ENCODE measurements at places on chromosomes 5 and 9. TPM values are rescaled to one million over a fixed set of nuclear protein-coding genes. Genes with fewer than 3 reads are reported as not detected.

Gene IFNA2
- not detected for polyA plus RNA-seq

GRCh38 chr5:36724467-36725332 is 118.3 kb downstream of the SLC1A3 start:
- peak; percentile 61 for DNase-seq

GRCh38 chr5:58300346-58300895 is 159.5 kb downstream of the PLK2 start:
- DNase-seq = no peak

Gene ZBTB43
- 32.7 TPM for polyA plus RNA-seq

DNA sequence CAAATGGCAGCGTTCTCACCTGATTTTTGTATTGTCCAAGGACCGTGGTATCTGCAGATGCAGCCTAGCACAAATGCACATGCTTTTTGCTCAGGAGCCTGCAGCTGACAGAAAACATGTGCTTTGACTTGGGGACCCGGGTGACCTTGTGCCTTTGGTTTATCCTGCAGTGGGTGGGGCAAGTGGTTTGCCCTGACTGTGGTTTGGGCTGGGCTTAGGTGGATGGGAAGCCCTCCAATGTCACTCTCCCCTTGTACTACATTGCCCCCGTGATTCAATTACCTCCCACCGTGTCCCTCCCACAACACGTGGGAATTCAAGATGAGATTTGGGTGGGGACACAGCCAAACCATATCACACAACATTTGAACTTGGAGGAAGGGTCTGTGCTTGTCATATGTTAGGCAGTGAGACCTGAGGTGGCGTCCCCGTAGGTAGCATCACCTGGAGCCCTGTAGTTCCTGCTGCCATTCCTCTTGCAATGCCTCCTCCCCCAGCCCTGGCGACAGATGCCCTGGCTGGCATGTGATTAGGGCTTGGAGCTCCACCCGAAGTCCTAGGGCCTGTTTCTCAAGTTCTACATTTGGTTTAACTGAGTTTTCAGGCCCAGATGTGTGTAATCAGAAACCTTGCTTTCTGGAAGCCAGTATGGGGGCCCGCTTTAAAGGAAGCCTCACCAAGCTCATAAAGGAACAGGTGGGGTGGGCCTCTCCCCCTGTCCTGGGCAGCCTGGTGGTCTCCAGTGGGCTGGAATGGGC is 2.1 kb downstream of the ANKRD33B start:
- no peak for DNase-seq

Gene PHYKPL
- 81.7 TPM for polyA plus RNA-seq

DNA sequence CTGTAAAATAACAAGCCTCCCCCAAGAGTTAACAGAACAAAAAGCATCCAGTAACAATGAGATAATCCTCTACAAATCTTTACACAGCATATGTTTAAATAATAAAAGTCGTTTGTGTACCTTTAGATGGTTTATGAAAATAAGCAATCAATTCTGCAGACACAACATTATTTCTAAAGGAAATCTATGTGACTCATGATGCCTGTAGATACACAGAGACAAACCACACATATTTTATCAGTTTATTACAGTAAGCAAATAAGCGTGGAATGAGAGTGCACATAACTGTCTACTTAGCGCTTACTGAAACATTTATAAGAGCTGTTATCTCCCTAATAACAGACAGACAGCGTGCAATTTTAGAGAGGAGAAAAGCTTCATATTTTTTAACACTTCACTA is 243.6 kb downstream of the AP3B1 start:
- no peak for DNase-seq

Gene SLC6A18
- not detected for polyA plus RNA-seq

Gene CDKN2A
- 12.9 TPM for polyA plus RNA-seq

- no peak for DNase-seq
Observed at GRCh38 chr5:87551911-87552310, 139.2 kb upstream of the CCNH start.

DNA sequence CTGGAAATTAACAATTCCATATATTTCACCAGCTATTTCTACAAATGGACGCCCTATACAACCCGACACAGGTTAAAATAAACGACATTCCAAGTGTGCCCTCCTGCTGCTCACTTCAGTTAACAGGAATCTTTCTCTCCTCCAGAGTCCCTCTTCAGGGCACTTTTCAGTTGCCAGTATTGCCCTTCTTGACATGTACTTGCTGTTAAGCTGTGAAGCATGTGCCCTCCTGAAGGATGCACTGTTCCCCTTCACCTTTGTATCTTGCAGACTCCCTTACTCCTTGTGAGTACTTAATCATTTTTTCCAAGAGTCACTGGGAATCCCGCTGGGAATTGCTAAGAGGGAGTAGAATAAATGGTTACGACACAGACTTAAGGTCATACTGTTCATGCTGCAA is 364.1 kb downstream of the CTNND2 start:
- no peak for DNase-seq

- peak; percentile 47 for DNase-seq
Observed at GRCh38 chr5:74251141-74252035, 389.1 kb downstream of the ENC1 start.

GRCh38 chr5:133876266-133876665 is 92.2 kb downstream of the C5orf15 start:
- no peak for DNase-seq

DNA sequence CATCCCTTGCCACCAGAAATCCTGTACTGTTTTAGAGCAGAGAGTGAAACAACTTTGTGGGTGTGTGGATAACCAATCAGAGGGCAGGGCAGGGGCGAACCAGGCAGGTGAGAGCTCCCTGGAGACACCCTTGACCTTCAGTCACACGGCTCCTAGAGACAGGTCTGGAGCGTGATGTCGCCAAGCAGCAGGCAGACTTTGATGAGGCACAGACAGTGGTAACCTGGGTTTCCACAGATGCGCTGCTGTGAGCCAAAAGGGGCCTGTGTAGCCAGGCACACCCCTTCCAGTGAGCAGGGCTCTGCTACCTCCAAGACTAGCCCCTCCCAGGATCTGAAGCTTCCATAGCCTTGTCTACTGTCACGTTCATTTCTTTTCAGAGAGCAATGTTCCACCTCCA is 317.8 kb upstream of the ADCY2 start:
- no peak for DNase-seq
